ENCODE measurements at places on chromosomes 1 and 21. TPM values are rescaled to one million over a fixed set of nuclear protein-coding genes. Genes with fewer than 3 reads are reported as not detected.

- no peak for DNase-seq
- H3K27ac ChIP-seq, result no peak overlapping the region
- H3K27me3 ChIP-seq, result peaks cover 12% of the 10 kb centered on the region
Observed at GRCh38 chr21:31348188-31348587, 4.1 kb upstream of the TIAM1 start.

DNA sequence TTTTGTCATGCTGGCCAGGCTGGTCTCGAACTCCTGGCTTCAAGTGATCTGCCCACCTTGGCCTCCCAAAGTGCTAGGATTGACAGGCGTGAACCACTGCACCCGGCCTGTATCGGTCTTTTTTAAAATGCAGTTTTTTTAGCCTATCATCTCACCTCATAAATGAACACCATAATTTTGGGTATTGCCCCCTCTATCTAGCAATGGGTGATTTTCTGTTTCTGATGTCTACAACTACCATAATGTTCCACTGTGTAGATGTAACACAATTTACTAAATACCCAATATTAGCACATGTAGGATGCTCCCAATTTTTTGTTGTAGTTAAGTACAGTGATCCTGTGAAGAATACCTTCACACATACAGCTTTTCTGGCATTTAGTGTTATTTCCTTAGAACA is 2.0 kb upstream of the CAMTA1 start:
- H3K4me3 ChIP-seq, result peak overlapping the region; percentile 92
- H3K4me1 ChIP-seq, result peaks cover 32% of the 10 kb centered on the region
- H3K27ac ChIP-seq, result no peak overlapping the region
- H3K36me3 ChIP-seq, result no peaks in the 10 kb centered on the region

- H3K27ac ChIP-seq, result no peak overlapping the region
- H3K4me1 ChIP-seq, result no peaks in the 10 kb centered on the region
- no peak overlapping the region for H3K4me3 ChIP-seq
- H3K27me3 ChIP-seq, result no peaks in the 10 kb centered on the region
Observed at GRCh38 chr1:162722036-162722435, 68.5 kb upstream of the HSD17B7 start.

The CDC20 gene
- total RNA-seq, result 196 TPM

DNA sequence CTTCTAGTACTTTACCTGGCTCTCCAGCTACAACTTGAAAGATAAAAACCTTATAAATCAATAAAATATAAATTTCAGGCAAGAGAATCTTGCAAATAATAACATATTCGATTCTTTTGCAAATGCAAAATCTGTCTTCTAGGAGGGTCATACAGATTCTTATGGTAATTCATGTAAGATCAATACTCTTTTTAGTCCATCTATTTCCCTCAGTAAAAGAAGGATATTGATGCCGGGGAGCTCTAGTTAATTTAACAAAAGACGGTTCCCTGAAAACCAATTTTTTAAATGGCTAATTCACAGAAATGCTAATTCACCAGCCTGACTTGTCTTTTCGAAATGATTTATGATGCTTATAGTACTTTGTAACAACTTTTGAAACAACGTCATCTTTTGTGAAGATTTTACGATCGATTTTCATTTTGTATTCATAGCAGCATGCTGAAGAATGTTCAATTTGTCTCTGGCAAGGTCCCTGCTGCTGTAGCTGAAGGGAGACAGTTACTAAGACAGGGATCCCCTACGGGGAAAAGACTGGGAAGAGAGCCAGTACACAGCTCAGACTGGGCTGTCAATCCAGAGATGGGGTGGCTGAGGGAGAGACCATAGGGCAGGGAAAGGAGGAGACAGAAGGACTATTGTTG is 90.6 kb upstream of the SPAG17 start:
- H3K4me1 ChIP-seq, result peaks cover 22% of the 10 kb centered on the region
- peak; percentile 10 for DNase-seq
- peaks cover 7% of the 10 kb centered on the region for H3K36me3 ChIP-seq
- H3K27me3 ChIP-seq, result no peaks in the 10 kb centered on the region
- peak overlapping the region; percentile 13 for H3K4me3 ChIP-seq

Data from neural crest cell (in vitro differentiated cells).